Stimulated activated CD4-positive, alpha-beta T cell treated with anti-CD3 and anti-CD28 coated beads, Interleukin-12 subunit alpha, Interleukin-12 subunit beta, amount 100 ng/mL, for 24 hours (primary cell): ENCODE measurements at places on chromosomes 11 and 22.

DNA sequence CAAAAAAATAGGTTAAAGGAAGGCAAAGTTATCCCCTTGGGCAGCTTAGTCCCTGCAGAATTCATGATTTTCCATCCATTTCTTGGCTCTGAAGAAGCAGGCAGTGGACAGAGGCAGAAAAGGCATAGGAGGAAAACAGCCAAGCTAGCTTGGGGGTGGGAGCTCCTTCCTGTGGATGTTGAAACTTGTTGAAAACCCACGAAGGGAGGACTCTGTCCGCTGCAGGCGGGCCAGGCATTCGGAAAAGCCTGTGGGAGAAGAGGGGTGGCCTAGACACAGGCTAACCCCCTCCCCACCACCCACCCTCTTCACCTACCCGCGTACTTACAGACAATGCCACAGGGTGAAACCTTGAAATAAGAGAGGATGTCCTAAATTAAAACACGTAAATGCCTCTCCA is 72.1 kb downstream of the C22orf31 start:
- DNase-seq: no peak

DNA sequence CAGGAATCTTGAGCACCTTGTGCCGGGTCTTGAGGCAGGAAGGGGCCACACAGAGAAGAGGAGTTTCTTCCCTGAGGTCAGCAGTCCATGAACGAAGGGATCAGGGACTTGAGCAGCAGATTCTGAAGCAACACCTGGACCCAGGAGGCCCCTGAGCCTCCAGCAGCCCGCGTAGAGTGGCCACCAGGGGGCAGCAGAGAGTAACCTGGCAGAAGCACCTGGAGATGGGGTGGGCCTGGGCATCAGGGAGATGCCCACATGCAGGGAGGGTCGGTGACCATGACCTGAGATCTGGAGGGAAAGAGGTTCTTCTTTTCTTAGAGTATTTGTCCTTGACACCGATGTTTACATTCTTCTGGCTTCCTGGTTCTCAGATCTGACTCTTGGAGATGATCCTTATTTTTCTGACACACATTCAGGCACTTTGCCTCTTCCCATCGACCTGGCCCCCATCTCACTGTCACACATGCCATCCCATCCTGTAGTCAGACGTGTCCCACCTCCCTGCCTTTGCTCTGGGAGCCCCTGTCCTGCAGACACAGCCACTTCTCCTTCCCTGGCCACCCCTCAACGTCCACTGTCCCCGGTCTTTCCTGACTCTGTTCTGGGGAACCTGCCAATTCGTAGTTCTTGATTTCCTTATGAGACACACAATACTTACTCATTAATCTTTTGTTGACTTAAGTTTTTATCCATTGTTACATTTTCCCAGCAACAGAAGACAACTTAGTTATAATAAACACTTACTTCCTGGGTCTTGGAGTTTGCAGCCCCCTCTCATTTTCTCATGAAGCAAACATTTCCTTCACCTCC is 66.5 kb downstream of the GGTLC2 start:
- DNase-seq: peak; percentile 58

GRCh38 chr11:5809905-5810795 is 1.4 kb downstream of the OR52N2 start:
- DNase-seq: no peak

- DNase-seq: no peak
Observed at GRCh38 chr11:107719557-107720302, 7.9 kb upstream of the SLN start.

- no peak for DNase-seq
Observed at GRCh38 chr11:92765965-92766371, 203.5 kb upstream of the MTNR1B start.

DNA sequence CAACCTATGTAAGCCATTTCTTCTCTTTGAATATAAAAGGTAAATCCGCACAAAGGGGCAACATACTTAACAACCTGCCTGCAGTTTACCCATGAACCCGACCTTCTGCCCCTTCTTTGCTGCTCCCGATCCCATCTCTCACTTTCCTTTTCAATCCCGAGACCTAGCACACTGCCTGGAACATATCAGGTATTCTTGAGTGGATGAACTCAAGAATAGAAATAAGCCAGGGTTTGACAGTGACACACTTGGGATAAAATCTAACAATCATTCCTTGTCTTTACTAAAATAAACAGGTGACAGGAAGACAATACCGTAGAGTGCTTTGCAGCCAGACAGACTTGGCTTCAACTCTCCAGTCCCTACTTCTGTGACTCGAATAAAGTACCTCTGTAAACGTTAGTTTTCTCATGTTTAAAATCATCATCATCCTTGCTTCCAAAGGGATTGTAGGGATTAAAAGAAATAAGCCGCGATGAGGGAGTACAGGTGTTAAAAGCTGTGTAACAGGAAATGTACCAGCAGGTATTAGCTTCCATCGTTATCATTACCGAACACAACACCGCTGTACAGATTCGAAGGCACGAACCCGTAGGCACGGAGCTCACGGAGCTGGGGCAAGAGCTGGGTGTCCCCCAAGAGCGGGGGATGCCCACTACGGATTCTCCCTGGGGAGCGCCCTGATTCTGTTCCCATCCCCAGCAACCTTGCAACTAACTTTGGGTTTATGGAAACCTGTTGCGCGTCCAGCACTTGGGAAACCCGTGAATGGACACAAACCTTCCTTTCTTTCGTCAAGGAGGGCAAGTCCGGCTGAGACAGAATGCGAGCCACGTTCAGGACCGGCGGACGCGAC is 720 bp downstream of the UFD1 start:
- DNase-seq: no peak

GRCh38 chr11:95242091-95242844 is 11.3 kb upstream of the SESN3 start:
- no peak for DNase-seq

DNA sequence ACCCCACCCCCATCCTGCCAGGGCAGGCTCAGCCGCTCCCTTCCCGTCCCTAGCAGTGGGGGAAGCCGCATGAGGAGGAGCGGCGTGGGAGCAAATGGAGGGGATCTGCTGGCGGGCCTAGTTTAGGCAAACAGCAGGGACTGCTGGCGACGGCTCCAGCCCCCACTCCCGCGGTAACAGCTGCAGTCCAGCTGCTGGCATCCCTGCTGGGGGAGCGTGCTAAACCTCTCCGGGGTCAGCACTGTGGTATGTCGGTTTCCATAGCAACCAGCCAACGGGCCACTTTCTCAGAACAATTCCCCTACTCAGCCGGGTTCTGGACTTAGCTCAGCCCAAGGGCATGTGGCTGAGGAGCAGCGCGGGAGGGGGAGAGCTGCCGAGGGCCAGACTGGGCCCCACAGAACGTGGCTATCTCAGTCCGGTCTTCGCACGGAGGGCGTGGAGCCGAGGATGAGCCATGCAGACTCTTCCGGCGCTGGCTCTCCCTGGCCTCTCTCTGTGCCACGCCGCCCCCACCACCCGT is 98.8 kb downstream of the PKNOX2 start:
- DNase-seq: no peak

DNA sequence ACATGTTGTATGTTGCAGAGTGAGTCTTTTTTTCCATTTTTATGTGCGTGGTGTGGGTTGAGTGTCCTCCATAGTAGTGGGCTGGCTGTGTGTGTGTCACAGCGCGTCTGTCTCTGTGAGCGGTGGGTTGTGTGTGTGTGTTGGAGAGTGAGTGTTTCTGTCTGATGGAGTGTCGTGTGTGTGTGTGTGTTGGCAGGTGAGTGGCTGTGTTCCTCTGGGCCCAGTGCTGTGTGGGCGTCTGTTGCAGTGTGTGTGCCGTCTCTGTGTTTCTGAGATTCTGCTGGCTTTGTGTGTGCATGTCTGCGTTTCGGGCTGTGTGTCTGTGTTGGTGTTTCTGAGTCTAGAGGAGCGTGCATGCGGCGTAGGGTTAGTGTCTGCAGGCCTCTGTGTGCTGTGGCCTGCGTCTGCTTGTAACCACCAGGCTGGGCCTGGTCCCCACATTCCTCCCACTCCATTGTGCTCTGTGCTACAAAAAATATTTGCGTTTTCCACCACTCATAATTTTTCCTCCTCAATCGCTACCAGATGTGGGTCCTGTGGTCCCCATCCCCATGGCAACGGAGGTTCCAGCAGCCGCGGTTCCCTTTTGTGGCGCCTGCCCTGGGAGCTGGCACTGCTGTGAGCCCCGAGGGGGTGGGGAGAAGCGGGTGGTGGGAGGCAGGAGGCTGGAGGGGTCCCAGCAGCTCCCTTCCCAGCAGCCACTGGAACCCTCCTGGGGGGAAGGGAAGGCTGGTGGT is 15.2 kb downstream of the SCARF2 start:
- no peak for DNase-seq

DNA sequence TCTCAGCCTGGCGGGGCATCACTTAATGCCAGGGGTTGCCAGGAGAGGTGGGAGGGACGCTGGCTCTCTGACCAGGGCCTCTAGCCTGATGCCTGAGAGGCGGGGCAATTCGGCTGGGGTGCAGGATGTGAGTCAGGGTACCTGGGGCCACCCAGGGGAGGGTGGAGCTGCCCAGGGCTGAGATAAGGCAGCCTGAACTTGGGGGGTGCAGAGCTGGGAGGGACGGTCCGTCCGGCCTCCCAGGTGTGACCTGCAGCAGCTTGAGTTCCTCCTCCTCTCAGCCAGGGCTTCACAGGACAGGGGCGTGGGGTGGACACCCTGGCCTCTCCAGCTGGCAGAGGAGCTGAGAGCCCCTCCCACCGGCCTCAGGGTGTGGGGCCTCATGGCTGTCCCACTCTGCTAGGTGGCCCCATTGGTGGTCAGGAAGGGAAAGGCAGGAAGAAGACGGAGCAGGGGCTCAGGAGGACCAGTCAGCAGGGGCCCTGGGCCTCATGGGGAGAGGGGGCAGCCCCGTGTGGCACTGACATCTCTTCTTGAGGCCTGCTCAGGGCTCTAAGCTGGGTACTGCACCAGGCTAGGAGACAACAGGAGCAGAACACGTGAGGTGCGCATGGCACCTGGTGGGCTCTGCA is 942 bp upstream of the RPS6KA4 start:
- DNase-seq: no peak

- DNase-seq: no peak
Observed at GRCh38 chr11:126601136-126601535, 245.7 kb downstream of the ST3GAL4 start.

GRCh38 chr11:8403310-8403709 is 139.6 kb upstream of the LMO1 start:
- DNase-seq: no peak

GRCh38 chr11:3122775-3123201 is 42.3 kb downstream of the OSBPL5 start:
- DNase-seq: no peak

GRCh38 chr11:109957601-109958000 is 135.6 kb upstream of the ZC3H12C start:
- no peak for DNase-seq

DNA sequence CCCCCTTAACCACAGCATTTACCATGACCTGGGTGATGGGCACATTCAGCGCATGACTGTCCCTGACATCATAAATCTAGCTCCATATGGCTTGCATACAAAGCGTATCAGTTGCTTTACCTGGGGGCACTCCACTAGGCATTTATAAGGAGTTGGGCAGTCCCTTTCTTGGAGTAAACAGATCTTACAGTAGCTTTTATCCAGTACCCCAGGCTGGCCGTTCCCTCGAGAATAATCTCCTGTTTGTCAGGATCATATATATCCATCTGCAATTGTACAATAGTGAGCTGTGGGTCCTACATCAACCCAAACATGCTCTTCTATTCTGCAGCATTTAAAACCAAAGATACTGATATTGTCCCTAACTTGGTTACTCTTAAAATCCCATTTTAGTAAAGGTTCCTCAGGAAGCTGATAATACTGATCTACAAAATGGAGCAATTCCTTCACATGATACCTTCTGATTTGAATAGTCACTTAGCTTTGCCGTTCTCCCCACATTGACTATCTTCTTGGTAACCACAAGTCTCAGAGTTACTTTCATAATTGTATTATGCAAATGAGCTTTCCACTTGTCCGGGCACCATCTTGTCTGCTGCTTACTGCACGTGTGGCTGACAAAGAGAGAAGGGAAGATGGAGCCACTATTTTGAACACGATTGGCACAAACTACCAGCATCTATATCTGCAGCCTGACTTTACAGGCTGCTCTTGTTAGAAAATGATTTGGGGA is 205.0 kb downstream of the CWF19L2 start:
- no peak for DNase-seq

DNA sequence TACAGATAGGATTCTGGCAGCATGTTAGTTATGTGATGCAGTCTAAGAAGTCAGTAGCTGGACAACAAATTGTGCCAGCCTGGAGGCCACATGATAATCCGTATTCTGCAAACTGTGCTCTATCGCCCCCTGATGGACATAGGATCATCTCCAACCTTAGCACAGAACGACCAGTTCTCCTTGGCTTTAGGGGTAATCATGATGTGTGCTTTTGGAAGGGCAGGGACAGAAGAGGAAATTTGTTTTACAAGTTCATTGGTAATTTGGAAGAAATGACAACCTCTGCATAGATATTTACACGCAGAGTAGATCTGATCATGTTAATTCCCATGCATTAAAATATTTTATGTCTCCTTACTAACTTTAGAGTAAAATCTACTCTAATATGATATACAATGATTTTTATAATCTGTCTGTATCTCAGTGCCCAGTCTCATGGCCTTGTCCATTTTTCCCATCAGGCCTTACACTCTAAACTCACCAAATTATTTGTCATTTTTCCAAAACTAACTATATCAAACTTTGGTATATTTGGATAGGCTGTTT is 12.1 kb downstream of the OR10D3 start:
- no peak for DNase-seq

- no peak for DNase-seq
Observed at GRCh38 chr11:72721689-72722049, 30.5 kb downstream of the ARAP1 start.

DNA sequence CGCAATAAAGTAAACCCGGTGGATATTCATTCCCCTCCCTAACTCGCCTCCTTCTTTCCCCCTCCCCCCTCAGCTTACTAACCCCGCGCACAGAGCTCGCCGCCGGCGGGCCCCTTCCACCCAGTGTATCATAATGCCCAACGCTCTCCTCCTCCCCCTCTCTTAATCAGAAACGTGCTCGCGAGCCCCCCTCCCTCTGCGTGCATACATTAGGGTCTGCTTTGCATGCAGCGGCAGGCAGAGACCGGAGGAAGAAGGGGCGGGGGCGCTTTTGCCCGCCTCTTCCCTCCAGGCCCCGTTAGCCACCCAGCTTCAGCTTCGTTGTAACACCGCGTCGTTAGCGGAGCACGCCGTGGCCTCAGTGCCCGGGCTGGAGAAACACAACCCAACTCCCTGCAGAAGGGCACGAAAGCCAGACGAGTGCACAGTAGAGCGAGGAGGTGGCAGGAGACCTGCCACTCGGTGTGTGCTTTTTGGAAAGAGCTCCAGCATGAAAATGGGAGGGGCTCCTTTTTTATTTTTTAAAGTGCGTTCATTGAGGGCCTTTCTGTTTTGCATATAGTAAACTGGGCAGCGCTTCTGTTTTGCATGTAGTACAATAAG is 901 bp upstream of the KMT2A start:
- DNase-seq: peak; percentile 43

- no peak for DNase-seq
Observed at GRCh38 chr11:76616676-76617552, 53.6 kb downstream of the LRRC32 start.
